ENCODE measurements at places on chromosomes 1 and 21.
A peak's percentile ranks its signal among the peaks of the same experiment; 100 is the strongest.

DNA sequence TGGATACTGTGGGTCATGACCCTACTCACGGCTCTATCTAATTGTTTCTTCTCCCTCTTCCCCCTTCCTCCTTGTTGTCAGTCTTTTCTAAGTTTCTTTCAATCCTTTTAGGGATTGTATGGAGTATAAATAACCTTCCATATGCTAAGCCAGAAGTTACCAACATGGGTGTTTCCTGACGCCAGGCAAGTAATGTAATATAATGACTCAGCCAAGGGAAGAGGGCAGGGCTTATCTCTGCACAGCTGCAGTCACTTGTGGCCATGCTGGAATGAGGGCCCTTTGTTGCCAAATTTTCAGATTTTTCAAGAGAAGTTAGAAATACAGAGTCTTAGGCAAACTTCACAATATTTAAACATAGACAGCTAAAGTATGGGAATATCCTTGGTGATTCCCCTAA is 194.6 kb downstream of the ST6GALNAC3 start:
- DNase-seq = peak; percentile 48

DNA sequence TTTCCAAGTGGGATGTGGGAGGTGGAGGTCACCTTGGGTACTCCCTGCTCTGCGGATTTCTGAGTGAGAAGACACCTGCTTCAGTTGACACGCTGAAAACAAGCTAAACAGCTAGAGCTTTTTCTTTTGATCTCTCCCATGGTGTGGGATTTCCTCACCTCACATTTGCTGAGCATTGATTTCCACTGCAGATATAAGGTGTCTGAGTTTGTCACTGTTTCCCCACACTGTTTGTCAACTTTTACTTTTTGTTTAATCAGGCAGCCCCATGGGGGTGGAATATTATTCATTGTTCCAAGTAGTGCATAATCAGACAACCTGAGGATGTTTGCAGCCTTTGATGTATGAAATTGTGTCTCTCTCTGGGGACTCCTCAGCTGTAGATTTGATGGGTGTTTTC is 49.5 kb downstream of the FASLG start:
- DNase-seq = no peak

GRCh38 chr1:205629751-205630150 is 2.1 kb downstream of the ELK4 start:
- no peak for DNase-seq

DNA sequence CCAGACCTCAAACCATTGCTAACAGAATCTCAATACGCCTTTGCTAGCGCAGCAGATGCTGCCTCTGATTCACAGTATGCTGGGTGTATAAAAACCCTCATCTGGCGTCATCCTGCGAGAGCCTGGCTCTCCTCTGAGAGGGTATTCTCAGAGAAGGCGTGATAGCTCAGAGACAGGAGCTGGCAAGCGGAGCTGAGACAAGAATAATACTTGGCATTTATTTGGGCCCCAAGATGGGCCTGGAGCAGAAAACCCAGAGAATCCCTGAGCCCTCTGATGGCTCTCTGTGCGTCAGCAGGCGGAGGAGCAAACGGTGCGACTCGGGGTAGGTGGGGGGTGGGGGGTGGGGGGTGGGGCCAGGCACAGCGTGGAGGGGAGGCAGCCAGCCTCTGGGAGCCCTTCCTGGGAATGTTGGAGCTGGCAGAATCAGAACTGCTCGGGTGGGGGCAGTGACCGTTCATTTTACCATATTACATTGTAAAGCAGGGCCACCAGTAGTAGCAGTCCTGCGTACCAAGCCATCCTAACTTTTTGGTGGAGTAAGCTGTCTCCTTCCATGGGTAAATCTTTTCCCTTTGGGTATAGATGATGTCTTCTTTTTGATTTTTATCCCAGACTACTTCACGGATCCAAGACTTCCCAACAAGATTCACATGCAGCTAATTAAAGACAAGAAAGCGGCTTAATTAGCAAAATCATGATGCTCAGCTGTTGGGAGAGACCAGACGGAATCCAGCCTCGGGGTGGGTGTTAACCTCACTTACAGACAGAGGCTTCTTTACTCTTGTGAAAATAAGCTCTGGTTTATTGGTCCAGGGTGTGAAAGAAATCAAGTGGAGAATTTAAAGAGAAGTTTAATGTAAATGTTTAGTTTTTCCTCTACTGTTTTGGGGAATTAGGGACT is 7.1 kb downstream of the RIIAD1 start:
- no peak for DNase-seq

DNA sequence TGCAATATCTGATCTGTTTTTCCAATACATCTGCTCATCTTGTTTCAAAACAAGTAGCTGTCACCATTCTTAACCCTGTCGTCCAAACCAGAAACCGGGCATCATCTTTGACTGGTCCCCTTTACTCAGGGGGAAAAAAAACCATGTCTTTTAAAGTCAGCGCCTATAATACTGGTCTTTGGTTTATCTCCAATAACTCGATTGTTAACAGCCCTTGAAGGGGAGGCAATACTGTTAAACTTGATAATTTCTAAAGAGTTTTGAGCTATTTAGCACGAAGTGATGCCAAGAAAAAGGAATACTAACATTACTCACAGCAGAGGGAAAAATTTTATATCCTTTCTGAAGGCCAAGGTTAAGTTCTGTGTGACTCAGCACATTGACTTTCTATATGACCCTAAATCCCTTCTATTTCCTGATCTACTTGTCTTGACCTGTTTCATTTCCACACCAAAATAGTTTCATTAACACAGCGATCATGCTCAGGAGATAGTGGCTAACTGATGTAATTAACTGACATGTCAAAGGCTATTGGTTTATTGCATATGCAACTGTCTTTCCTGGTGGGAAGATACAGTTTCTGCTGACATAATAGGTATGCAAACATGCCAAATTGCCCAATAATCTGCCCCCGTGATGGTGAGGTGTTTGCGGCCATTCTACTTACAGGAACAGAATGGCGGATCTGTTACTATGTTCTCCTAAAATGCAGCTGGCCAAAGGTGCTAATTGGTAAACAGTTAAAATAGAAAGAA is 59.1 kb downstream of the NFIA start:
- DNase-seq = no peak

GRCh38 chr1:160674415-160674814 is 27.6 kb upstream of the SLAMF1 start:
- no peak for DNase-seq
